ENCODE measurements at places on chromosomes 7 and 10. TPM values are rescaled to one million over a fixed set of nuclear protein-coding genes. Genes with fewer than 3 reads are reported as not detected.

DNA sequence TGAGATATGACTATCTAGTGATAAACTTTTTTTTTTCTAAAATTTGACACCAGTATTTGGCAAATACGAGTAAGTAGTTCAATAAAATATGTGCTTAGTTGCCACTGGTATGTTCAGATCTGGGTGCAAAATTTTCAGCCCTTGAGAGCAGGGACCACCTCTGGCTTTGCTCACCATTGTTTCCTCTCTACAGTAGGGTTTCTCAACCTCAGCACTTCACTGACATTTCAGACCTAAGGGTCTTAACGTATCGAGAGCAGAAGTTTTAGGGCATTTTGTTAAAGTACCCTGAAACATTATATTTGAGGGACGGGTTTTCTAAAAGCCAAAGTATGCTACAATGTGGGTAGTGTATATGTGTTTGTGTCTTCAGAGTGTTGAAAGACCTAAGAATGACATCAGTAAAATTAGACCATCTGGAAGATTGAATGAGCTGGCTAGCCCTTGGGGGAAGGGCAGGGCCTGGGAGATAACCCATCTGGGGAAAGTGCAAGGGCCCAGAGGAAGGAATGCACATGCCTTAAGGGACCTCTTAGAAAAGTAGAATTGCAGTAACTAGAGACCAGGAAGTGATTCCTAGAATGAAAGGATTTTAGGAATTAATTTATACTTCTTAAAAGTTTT, 11.8 kb downstream of the BZW2 start:
- no peak overlapping the region for H3K4me3 ChIP-seq
- H3K27ac ChIP-seq = no peak overlapping the region
- H3K27me3 ChIP-seq = no peaks in the 10 kb centered on the region
- no peak for DNase-seq

NUTM2A gene
- 0.39 TPM for total RNA-seq

DNA sequence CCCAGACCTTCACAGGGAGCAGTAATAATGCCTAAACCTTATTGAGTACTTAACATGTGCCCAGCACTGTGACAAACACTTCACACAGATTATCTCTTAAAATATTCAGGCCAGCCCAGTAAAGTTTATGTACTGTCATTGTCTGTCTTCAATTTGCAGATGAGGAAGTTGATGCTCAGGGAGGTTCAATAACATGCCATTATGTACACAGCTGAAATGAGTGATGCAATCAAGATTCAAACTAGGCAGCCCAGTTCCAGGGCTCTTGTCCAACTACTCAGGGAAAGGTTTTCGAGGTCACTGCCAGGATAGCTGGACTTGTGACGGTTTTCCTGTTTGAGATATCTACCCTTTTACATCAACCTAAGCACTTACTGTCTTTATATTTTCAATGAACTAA, 56.1 kb downstream of the AUTS2 start:
- no peak overlapping the region for H3K4me3 ChIP-seq
- H3K4me1 ChIP-seq = no peaks in the 10 kb centered on the region
- no peak overlapping the region for H3K27ac ChIP-seq
- no peak for DNase-seq
- H3K36me3 ChIP-seq = no peaks in the 10 kb centered on the region
- H3K27me3 ChIP-seq = no peaks in the 10 kb centered on the region

DNA sequence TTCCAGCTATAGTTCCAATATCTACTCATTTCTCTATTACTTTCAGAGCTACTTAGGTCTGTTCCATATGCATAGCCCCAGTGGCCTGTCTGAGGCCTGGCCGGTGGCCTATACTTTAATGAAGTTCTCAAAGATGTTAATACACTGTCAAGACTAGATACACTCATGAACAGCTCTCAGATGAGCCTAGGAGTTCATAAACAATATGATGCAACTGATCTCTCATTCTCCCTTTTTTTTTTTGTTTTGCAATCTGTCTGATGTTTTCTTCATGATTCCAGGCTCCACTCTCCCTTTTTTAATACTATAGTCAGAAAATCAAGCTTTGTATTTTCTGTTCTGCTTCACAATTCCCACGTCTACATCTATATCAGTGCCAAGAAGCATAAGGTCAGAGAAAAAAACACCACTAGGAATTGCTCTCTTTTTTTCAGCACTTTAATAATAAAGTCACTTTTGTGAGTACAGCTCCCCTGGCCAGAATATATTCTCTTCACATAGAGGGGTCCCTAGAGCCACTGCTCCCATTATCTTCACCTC, 321.0 kb downstream of the C7orf25 start:
- no peak overlapping the region for H3K4me3 ChIP-seq
- H3K36me3 ChIP-seq = no peaks in the 10 kb centered on the region
- H3K27me3 ChIP-seq = peaks cover 2% of the 10 kb centered on the region
- no peak overlapping the region for H3K27ac ChIP-seq
- no peaks in the 10 kb centered on the region for H3K4me1 ChIP-seq
- no peak for DNase-seq

- peaks cover 40% of the 10 kb centered on the region for H3K36me3 ChIP-seq
- H3K4me1 ChIP-seq = peaks cover 17% of the 10 kb centered on the region
- no peaks in the 10 kb centered on the region for H3K27me3 ChIP-seq
- H3K27ac ChIP-seq = no peak overlapping the region
Measured at GRCh38 chr10:15847481-15847880, 12.8 kb downstream of the MINDY3 start.

DNA sequence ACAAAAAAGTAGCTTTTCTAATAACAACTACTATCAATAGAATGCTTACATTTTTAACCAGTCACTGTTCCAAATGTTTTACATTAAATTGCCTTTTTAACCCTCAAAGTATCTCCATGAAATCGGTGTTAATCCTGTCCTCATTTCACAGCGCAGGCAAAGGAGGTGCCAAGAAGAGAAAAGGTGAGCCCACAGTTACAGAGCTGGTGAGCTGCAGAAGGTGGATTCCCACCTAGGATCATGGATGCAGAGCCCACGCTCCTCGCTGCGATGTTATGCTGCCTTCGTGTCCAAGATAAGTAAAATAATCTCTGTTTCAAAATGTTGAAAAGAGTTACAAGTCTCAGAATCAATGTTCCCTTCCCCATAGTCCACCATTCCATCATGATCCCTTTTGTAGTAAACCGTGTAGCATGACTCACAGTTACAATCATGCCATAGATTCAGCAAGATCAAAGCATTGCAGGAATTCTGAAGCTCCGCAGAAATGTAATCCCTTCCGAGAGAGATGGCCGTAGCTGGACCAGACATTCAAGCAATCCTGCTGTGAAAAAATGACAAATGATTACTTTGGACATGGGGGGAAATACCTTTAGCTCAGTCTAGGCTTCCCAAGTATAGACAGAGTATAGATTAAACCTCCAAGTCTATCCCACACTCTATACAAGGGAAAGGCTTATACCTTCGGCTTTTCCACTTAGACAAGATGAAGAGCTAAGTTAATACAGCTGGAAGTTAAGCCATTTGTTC, 394.7 kb upstream of the AKR1E2 start:
- H3K27me3 ChIP-seq = peaks cover 1% of the 10 kb centered on the region
- H3K4me3 ChIP-seq = no peak overlapping the region
- H3K4me1 ChIP-seq = no peaks in the 10 kb centered on the region
- DNase-seq = no peak

ENTPD7 gene
- 2.7 TPM for total RNA-seq

GRCh38 chr10:129057856-129058663, 409.0 kb upstream of the MGMT start:
- no peaks in the 10 kb centered on the region for H3K27me3 ChIP-seq
- H3K36me3 ChIP-seq = no peaks in the 10 kb centered on the region

DNA sequence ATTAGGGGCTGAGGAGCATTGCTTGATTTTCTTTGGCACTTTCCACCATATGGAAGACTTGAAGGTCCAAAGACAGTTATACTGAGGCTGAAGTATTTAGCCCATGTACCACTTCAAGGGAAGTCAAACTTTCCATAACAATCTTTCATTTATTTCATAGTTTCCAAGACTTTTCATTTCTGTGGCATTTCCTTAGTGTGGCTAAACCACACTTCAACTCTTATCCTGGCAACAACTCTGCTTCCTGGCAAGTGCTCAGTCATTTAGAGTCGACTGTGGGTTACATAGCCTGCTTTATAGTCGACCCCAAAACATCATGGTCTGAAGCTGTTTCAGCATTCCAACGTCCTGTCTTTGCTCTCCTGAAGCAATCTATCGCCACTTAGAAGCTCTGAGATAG, 343.0 kb upstream of the SEMA3D start:
- no peak for DNase-seq
- H3K27ac ChIP-seq = no peak overlapping the region
- H3K36me3 ChIP-seq = no peaks in the 10 kb centered on the region

DNA sequence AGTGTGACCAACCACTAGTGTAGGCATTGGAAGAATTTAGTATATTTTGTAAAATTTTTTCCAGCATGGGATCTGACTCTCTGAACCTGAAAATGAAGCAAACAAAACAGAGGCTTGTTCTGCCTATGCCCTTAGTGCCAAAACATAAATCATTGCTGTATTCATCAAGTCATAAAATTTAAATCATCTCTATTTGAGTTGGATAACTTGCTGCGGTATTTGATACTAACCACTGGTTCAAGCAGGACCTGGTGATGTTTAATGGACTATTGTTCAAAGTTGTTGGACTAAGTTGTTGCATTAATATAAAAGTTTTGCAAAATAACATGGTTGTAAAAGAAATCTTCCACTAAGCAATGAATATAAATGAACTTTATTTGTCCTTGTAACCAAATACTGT, 19.8 kb upstream of the RPA3 start:
- H3K27me3 ChIP-seq = no peaks in the 10 kb centered on the region
- H3K36me3 ChIP-seq = peaks cover 15% of the 10 kb centered on the region
- no peak overlapping the region for H3K4me3 ChIP-seq
- peaks cover 6% of the 10 kb centered on the region for H3K4me1 ChIP-seq
- DNase-seq = no peak

AASS gene
- 2.1 TPM for total RNA-seq

PPRC1 gene
- 61.3 TPM for total RNA-seq

DNA sequence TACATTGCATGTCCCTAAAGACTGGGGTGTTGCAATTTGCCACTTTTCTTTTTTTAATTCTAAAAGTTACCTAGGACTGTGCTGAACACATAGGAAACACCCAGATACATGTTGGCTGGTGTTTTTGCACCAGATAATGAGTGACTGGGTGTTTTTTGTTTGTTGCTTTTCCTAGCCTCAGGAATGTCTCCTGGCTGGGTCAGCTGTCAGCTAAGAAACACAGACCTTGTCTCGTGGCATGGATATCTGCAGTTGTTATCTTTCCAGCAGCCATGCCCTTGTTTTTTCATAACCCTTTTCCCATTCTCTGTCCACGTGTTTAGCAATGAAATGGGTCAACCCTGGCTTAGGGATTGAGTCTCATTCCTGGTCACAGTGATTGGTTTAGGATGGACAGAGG, 433.9 kb upstream of the ZMIZ1 start:
- no peak overlapping the region for H3K27ac ChIP-seq
- DNase-seq = no peak
- no peaks in the 10 kb centered on the region for H3K36me3 ChIP-seq
- H3K4me1 ChIP-seq = peaks cover 6% of the 10 kb centered on the region
- no peak overlapping the region for H3K4me3 ChIP-seq
- peaks cover 4% of the 10 kb centered on the region for H3K27me3 ChIP-seq
